ENCODE measurements at places on chromosomes 6 and 20.

- no peak for DNase-seq
Observed at GRCh38 chr6:46628498-46628897, 24.1 kb downstream of the CYP39A1 start.

- no peak for DNase-seq
Observed at GRCh38 chr6:14129575-14129974, 12.0 kb downstream of the CD83 start.

- no peak for DNase-seq
Observed at GRCh38 chr20:14406495-14406894, 69.1 kb upstream of the FLRT3 start.

- no peak for DNase-seq
Observed at GRCh38 chr6:39419607-39420006, 97.1 kb upstream of the KCNK16 start.

GRCh38 chr6:102798636-102799035 is 1405.1 kb downstream of the GRIK2 start:
- no peak for DNase-seq

DNA sequence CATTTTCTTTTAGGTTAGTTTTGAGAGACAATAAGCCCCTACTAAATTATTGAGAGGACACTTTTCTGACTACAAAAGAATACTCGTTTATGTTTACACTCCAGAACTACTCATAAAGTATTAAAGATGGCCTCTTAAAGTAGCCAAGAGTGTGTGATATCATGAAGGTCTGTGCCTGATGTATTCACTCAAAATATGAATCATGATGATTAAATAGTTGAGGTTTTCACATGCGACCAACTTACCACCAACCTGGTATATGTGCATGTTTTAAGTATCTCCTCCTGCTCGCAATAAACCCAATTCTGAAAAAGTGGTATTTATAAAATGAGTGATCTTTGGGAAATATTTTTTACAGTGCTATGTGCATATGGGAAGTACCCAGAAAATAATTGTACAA is 43.9 kb downstream of the IL20RA start:
- no peak for DNase-seq

DNA sequence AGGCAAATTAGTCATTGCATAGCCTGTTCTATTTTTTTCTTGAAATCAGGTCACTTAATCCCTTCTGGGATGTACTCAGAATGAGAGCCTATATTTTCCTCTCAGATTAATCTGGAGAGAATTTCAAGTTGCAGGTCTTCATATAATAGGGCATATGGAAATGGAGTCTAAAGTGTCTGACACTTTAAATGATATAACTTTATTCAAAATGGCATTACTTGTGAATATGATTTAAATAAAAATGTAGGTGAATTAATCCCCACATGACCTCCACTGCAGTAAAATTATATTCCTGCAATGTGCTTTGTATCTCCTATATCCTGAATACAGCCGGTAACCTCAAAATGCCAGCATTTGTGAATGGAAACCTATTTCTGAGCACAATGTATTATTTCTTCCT is 172.5 kb upstream of the BTBD3 start:
- DNase-seq = no peak

GRCh38 chr20:24769878-24770627 is 179.0 kb upstream of the CST7 start:
- DNase-seq = no peak

- no peak for DNase-seq
Observed at GRCh38 chr6:132072271-132072670, 121.1 kb upstream of the CCN2 start.

- no peak for DNase-seq
Observed at GRCh38 chr6:110183292-110183885, 3.2 kb downstream of the CDC40 start.

DNA sequence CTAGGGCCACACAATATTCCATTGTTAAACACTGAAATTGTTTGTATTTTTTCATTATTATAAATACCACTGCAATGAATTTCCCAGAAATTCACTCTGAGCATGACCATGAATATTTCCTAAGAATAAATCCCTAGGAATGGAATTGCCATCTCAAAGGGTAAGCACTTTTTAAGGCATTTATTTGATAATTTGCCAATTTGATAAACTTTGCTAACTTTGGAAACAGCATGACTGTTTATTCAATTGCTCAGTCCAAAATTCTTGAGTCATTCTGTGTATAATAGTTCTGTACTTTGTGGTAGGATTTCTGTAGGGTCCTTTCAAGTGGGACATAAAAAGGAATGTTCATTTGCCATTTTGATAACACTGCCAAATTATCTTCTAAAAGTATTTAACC is 44.2 kb upstream of the TOX2 start:
- DNase-seq = no peak

DNA sequence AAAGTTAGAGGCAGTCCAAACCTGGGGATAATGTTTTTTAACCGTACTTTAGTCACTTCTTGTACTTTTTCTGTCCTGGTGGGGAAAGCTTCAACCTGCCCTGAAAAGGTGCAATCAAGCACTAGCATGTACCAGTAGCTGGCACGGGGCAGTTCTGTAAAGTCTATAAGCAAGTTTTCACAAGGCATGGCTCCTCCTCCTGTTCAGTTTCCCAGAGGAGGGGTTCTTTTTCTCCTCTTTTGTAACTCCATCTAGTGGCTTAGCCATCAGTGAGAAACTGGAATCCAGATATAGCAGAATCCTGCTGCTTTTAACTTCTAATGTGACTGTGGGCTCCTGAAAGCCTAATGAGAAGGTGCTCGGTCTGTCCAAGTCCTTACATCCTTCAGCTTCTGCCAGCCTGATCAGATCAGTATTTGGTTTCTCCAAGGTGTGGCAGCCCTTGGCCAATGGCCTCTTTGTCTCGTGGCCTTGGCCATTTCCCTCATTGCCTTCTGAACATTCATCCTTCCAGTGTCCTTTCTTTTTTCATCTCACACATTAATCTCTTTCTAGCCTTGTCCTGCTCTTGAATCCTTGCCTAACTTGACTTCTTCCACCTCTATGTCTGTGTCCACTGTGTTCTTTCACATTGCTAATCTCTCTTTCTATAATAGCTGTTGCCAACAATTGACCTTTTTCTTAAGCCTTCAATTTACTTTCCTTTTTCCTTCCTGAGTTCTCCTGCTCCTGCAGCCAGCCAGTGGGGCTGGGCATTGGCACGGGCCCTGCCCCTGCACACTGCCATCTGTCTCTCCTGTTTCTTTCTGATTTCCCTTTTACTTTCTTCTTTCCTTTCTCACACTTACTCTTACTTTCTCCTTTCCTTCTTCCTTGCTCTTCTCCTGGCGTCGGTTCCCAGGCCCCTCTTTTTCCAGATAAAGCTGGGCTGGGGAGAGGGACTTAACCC is 222.0 kb upstream of the SYNCRIP start:
- DNase-seq = no peak

DNA sequence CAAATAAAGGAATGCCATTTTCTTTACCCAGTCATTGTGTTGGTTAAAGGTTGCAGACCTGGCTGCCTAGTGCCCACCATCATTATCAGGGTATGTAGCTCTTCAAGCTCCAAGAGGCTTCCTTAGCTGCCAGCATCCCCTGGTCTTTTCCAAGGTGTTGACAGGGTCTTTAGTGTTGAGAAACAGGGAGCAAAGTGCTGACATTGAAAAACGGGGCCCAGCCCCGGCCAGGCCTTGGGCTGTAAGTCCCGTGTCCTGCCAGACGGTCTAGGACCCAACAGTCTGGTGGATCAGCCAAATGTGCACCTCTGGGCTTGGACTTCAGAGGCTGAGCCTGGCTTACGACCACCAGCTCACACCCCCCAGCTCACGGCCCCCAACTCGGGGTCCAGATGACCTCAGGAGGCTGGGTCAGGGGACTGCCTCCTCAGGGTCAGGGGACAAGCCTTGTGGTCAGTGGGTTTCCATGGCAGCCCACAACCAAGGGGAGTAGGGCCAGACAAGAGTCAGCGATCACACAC is 114.4 kb upstream of the MLN start:
- no peak for DNase-seq

GRCh38 chr6:117483645-117484016 is 1.2 kb downstream of the DCBLD1 start:
- DNase-seq = no peak

GRCh38 chr20:62723768-62724450 is 15.3 kb downstream of the NTSR1 start:
- no peak for DNase-seq

GRCh38 chr6:6587696-6588063 is 840 bp upstream of the LY86 start:
- DNase-seq = no peak

- DNase-seq = no peak
Observed at GRCh38 chr6:39733704-39734103, 8.5 kb upstream of the KIF6 start.

GRCh38 chr6:3421791-3422434 is 34.9 kb downstream of the SLC22A23 start:
- no peak for DNase-seq

DNA sequence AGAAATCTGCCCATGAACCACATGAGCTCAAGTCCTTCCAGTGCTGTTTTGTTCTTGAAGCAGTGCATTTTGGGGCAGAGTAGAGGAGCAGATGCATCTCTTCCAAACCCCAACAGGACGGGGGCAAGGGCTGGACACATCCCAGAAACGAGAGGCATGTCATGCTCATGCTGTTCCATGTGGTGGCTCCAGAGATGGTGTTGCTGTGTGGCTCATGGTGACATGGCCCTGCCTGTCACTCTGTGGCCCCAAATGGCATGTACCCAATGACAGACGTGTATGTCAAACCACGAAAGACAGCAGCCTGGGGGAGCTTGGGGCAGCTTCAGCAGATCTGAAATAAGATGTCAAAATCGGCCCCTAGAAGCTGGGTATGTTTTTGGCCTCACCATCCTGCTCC is 46.3 kb downstream of the NRN1 start:
- no peak for DNase-seq

GRCh38 chr20:34047917-34048316 is 54.2 kb downstream of the RALY start:
- no peak for DNase-seq

GRCh38 chr6:137112067-137112355 is 61.4 kb downstream of the IL22RA2 start:
- DNase-seq = no peak

DNA sequence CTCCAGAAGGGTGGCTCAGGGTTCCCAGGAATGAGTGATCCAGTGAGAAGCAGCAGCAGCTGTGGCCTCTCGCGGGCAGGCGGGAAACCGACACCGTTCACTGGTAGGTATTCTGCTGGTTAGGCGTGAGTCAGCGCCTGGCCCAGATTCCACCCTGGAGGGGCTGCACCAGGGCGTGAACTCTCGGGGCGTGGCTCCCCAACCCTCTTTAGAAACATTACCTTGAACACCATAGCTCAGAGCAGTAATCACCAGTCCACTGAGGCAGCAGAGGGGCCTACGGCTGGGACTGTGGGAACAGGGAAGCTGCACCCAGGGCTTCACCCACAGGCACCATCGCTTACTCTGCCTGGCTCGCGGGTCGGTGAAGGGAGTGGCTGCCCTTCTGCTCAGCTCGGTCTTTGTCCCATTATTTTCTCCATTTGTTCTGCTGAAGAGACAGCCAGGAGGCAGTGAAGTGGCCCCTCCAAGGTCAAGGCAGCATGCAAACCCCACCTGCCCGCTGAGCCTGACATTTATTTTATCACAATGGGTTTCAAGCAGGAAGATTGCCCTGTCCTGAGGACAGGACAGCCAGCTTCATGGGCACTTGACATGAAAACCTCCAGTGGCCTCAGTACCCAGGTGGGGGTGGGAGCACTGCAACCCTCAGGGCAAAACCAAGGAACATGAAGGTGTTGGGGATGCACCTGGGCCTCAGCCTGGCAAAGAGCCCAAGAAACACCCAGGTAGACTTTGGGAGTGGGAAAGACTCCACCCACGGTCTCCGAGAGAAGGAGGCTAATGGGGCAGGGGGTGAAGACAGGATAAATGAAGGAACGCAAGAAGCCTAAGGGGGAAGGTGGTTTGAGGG is 51.0 kb upstream of the CD93 start:
- no peak for DNase-seq

GRCh38 chr6:18997375-18997826 is 610.3 kb downstream of the RNF144B start:
- DNase-seq = no peak

DNA sequence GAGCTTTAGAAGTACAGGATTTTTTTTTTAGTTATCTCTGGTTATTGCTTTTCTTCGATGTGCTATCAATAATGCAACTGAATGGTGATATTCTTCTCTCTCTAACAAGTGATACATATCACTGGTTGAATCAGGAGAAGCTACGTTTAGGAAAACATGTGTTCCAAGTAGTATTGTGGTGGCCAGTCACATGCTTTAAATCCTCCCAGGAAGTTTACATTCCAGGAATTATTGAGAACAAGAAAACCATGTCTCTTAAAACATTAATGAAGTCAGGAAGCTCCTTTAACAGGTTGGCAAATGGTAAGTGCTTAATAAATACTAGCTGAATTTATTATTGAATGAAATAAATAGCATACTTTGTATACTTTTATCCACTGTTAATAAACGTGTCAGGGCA is 371.1 kb downstream of the BCKDHB start:
- no peak for DNase-seq

DNA sequence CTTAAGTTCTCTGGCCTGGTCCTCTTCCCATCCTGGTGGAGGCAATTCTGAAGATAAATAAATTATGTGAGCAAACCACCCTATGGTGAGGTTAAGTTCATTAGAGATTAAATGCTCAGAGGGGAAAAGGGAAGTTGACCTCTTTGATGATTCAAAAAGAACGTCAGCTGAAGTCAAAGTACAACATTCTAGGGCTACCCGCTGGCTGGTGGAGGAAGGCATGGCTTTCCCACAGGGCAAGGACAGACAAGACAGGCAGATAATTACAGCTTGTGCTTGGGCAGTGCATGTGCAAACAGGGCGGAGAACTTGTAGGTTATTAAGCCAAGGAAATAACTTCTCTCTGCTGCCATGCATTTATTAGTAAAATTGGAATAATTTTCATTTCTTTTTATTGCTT is 91.0 kb upstream of the SLC24A3 start:
- DNase-seq = no peak

DNA sequence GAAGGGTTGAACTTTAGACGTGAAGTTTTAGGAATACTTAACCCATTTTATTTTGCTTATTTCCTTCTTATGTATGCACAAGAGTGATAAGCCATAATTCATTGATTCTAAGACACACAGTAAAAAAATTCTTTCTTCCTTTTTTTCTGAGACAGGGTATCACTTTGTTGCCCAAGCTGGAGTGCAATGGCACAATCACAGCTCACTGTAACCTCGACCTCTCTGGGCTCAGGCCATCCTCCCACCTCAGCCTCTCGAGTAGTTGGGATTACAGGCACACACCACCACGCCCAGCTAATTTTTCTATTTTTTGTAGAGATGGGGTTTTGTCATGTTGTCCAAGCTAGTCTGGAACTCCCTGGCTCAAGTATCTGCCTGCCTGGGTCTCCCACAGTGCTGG is 116.6 kb upstream of the RNF24 start:
- no peak for DNase-seq

DNA sequence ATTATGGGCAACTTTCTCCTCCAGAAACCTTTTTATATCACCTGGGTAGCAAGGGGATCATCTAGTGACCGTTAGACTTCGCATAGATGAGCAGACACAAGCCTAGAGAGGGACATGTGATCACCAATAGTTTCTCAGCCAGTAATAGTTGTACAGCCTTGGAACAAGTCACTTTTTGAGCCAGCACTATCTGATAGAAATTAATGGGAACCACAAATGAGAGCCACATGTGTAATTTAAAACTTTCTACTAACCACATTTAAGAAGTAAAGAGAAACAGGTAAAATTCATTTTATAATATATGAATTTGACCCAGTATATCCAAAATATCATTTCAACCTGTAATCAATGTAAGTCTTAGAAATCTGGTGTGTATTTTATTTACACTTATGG is 592 bp upstream of the CTNNBL1 start:
- no peak for DNase-seq

GRCh38 chr6:91031581-91031980 is 444.7 kb upstream of the MAP3K7 start:
- DNase-seq = no peak
